Mesothelial cell of epicardium (in vitro differentiated cells): ENCODE measurements at places on chromosomes 3 and 15.

GRCh38 chr15:63372018-63372705 is 9.5 kb downstream of the CA12 start:
- no peak for DNase-seq

GRCh38 chr3:134928392-134928791 is 133.3 kb downstream of the EPHB1 start:
- no peak for DNase-seq

GRCh38 chr3:53888232-53888631 is 3.4 kb downstream of the SELENOK start:
- DNase-seq = no peak

GRCh38 chr3:197746209-197746608 is 3.5 kb upstream of the FYTTD1 start:
- no peak for DNase-seq

- no peak for DNase-seq
These were observed 705.9 kb downstream of the PDCD6IP start for GRCh38 chr3:34504366-34504765.

DNA sequence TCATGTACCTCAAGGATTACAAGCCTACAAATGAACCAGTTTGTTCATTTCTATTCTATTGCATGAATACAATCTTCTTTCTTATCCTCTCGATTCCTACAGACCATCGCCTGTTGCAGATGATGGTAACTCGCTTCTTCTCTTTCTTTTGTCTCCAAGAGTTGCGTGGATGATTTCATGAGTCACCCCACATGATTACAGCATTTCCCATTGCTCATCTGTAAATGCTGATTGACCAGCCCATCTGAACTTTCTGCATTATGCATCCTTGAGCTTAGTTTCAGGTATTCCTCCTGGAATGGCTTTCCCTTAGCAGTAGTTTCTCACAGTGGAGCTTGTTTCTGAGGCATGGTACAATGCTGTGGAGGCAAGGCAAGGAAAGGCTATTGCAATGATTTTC is 109.6 kb upstream of the TOPAZ1 start:
- no peak for DNase-seq

DNA sequence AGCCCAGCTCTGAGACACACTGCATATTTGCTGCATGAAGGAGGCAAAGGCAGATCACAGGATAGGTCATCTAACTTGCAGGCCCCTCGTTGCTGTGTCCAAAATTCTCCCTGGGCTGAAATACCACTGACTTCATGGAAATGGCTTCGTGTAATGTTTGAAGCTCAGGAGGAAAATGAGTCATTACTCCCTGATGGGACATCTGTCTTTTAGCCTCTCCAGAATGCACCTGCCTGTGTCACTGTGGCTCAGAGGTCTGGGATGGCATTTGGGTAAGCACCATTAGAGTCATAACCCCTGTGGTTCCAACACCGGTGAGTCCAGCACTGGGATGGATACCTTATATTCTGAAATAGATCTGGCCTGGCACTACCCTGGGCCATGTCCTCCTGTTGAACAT is 51.5 kb downstream of the IL12A start:
- DNase-seq = no peak

- no peak for DNase-seq
These were observed 8.5 kb upstream of the SLC24A5 start for GRCh38 chr15:48112242-48112641.

DNA sequence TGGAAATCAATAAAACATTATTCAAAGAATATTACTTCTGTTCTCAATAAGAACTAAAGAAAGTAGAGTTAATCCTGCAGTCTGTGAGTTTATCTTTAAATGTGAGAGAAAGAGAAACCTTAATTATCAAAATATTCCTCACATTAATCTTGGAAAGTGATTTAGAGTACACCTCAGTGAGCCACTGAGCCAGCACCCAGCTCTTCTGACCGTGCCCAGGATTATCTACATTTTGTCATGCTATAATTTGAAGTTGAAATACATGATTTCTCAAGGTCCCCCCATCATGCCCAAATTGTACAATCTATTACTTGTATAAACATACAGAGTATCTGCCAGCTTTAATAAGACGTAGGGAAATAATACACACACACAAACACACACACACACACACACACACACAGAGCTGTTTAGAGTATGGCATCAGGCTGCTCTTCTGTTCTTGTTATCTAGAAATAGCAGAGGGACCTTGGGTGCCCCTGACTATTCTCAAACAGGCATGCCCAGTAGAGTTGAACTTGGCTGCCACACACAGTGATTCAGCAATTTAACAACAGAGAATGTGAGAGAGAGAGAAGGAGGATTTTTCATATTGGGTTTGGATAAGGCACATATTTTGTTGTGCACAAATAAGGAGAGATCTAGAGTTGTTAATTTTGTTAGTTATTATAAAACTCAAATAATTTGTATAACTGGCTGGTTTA is 74.4 kb downstream of the P2RY1 start:
- DNase-seq = no peak

- no peak for DNase-seq
These were observed 279.8 kb downstream of the ROBO2 start for GRCh38 chr3:77319711-77320110.

DNA sequence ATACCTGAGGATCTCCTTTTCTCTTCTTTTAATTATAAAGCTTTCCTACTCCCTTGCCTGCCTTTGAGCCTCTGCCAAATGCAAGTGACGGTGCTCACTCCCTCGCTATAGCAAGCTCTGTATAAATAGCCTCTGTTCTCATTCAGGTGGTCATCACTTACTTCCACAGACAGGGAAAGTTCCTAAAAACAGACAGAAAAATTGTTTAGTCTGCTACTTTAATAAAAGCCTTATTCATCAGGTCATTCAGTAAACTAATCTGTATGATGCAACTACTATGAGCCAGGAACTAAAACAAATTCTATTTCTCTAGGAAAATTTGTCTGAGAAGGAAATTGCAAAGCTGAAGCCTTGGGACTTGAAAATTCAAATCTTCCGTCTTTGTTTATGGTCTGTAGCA is 10.2 kb upstream of the DLG1 start:
- no peak for DNase-seq

- no peak for DNase-seq
These were observed 144.1 kb upstream of the HES1 start for GRCh38 chr3:193991666-193992424.

DNA sequence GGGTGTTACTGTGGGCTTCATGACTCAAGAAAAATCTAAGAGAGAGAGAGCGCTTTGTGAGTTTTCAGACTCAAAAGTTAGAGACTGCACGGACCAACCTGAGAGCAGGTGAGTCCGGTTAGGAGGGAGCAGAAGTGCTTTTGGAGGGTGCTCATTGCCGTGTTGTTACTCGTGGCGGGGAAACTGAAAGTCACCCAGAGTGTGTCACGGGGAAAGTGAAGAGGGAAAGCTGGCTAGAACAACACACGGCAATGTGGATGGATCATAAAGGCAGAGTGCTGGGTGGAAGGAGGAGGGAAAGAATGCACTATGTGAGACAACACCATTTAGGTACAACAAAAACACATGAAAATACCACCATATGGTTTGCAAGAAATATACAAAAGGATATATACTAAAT is 112.3 kb downstream of the BDH1 start:
- no peak for DNase-seq

DNA sequence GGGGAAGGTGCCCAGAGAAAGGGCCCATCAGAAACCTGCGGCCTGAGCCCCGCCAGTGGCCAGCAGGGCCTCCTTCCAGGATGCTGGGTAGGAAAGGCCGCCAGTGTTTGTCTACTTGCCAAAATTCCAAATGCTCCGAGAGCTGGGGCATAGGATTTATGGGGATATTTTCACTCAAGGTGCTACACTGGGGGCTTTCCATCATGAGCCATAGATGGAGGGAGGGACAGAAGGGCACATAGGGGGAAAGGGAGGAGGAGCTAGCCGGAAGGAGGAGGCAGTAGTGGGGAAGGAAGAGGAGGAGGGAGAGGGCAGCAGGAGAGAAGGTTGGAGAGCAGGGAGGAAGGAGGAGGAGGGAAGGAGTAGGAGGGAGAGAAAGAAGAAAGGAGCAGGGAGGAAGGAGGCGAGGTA is 494.7 kb upstream of the PROK2 start:
- DNase-seq = no peak

- no peak for DNase-seq
These were observed 12.4 kb downstream of the BMF start for GRCh38 chr15:40096094-40096891.

- no peak for DNase-seq
These were observed 16.1 kb upstream of the TATDN2 start for GRCh38 chr3:10232137-10232536.

DNA sequence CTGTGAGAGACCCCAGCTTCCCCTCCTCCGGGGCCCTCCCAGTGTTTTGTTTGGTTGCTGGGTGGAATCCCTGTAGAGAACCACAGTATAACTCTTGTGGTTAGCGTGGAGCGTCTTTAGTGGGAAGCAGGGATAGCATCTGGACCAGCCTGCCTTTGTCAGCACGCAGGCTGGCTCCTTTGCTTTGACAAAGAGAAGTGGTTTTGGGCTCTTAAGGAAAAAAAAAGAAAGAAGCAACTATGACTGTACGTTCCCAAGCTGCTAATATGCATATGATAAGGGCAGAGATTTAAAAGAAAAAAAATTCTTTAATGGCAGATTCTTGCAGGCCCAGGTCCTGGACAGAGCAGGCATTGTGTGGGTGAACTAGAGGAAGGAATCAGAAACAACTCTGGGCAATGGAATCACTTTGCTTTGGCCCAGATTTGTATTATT is 340.8 kb upstream of the CTDSPL start:
- no peak for DNase-seq

- DNase-seq = no peak
These were observed 3.1 kb downstream of the CLDN11 start for GRCh38 chr3:170421758-170422157.

DNA sequence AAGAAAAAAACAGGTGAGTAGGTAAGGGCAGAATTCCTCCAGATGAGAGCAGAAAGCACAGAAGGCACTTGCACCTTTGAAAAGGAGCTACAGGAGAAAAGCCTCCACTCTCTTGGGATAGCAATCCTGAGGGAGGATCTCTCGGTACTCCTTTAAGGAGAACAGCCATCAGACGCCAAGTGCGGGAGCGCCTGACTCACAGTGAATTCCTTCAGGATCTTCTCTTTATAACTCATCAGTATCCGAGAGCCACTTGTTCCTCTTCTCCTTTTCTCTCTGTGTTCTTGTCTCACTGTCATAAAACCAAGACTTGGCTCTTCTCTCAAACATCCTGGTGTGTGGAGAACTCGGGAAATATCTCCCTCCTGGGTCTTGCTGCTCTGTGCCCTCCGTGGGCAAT is 10.1 kb upstream of the GOLGA8J start:
- no peak for DNase-seq

DNA sequence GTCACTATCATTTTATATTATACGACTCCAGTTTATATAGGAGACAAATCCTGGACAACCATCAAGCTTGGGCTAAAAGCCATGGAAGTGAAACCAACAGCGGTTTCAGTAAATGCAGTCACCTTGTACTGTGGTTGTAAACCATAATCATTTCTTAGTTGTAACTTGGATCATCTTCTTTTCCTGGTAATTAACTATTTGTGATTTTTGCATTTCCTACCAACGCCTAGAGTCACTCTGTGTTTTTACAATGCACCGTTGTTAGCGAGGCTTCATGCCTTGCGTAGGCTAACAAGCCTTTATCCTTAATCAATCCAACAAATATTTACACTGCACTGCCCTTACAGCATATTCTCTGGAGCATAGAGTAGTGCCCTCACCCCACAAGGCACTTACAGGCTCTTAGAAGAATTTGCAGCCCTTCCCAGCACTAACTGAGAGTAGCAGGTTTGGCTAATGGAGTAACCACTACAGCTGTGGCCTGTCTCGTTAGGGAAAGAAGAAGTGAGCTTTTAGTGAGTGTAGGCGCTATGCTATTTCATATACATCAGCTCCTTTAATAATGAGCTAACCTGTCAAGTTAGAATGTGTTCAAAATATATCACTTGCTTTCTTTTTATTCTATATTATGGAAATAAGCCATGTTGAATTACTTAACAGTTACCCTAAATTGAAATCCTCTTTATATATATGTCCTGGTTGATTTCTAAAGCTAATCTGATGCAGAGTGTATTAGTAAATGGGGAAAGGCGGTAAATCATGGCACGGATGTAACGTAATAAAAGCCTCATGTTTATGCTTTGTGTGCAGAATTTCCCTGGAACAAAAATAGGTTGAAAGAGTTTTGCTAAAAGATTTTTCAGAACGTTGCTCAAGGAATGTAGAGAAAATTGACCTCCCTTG is 62.8 kb downstream of the ABHD2 start:
- DNase-seq = no peak

- DNase-seq = no peak
These were observed 107.7 kb upstream of the RPL32 start for GRCh38 chr3:12948891-12949711.

DNA sequence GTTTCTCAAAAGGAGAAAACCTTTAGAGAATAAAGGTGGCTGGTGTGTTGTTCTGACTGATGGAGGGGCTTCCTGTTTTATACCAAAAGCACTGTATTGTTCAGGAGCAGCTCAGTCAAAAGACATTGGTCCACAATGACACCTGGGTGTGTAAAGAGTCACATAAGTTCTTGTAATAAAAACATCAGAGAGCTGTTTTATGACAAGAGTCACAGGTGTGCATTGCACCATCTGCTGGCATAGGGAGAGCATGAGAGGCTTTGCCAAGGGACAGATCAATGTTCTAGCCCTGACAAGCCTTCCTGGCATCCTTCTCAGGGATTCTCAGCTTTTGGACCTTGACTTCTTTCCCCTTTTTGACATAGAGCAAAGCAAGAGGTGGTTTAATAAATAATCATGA is 20.4 kb downstream of the ARPP21 start:
- no peak for DNase-seq

DNA sequence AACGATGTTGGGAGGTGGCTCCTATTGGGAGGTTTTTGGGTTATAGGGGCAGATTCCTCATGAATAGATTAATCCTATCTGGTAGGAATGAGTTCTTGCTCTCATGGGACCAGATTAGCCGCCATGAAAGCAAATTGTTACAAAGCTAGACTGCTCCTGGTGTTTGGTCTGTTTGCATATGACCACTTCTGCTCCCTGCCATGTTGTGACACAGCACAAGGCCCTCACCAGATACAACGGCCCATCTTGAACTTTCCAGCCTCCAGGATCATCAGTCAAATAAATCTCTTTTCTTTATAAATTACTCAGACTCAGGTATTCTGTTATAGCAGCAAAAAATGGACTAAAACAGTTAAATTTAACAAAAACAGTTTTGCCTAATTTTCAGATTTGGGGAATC is 34.4 kb downstream of the TRIM42 start:
- DNase-seq = no peak

DNA sequence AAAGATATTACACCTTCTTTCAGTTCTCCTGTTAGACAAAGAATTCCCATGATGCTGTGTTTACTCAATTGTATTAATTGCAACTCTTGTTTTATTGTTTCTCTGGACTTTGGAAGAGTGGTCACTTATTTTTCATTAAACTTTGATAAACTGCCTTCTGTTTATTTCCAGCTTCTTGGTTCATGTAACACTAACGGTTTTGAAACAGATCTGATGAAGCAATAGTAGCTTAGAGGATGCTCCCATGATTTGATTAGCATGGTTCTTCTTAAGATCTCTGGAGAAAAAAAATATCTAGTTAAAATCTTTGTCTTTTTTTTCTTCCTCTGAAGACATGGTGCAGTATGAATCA is 90.1 kb downstream of the FNDC3B start:
- DNase-seq = no peak

GRCh38 chr15:31098491-31098917 is 3.0 kb downstream of the TRPM1 start:
- DNase-seq = no peak

- DNase-seq = no peak
These were observed 20.3 kb downstream of the STARD9 start for GRCh38 chr15:42595626-42596240.
